Progenitor cell of endocrine pancreas (in vitro differentiated cells): ENCODE measurements at places on chromosomes 1 and 21.

- H3K27me3 ChIP-seq, result no peaks in the 10 kb centered on the region
- H3K36me3 ChIP-seq, result no peaks in the 10 kb centered on the region
- H3K4me1 ChIP-seq, result no peaks in the 10 kb centered on the region
- H3K27ac ChIP-seq, result no peak overlapping the region
- no peak overlapping the region for H3K4me3 ChIP-seq
Measured at GRCh38 chr1:185450917-185451316, 133.9 kb upstream of the IVNS1ABP start.

DNA sequence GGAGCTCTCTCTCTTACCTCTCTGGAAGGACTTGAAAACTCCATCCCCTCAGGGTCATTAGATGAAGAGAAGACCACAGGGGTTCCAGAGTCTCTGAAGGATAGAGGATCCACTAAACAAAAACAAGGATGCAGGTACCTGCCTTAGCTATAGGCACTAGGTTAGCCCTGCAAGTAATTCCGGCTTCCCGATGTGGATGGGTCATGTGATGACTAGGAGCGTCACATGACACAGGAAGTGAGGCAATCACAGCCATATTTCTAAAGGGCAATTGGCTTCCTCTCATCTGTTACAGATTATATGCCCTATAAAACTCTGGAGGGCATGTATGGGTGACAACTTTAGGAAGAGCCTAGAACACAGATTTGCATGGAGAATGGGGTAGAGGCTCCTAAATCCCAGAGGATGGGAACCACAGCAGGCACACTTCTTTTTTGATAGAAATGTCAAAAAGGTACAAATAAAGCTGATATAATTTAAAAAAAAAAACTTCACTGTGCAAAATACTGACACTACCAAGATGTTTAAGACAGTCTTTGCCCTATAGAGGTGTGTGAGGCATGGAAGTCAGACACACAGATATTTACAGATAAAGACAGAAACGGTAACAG is 14.1 kb downstream of the ENTREP3 start:
- H3K27me3 ChIP-seq, result no peaks in the 10 kb centered on the region
- H3K4me3 ChIP-seq, result peak overlapping the region; percentile 74
- no peak for DNase-seq
- peaks cover 6% of the 10 kb centered on the region for H3K36me3 ChIP-seq
- H3K27ac ChIP-seq, result peak overlapping the region; percentile 84

DNA sequence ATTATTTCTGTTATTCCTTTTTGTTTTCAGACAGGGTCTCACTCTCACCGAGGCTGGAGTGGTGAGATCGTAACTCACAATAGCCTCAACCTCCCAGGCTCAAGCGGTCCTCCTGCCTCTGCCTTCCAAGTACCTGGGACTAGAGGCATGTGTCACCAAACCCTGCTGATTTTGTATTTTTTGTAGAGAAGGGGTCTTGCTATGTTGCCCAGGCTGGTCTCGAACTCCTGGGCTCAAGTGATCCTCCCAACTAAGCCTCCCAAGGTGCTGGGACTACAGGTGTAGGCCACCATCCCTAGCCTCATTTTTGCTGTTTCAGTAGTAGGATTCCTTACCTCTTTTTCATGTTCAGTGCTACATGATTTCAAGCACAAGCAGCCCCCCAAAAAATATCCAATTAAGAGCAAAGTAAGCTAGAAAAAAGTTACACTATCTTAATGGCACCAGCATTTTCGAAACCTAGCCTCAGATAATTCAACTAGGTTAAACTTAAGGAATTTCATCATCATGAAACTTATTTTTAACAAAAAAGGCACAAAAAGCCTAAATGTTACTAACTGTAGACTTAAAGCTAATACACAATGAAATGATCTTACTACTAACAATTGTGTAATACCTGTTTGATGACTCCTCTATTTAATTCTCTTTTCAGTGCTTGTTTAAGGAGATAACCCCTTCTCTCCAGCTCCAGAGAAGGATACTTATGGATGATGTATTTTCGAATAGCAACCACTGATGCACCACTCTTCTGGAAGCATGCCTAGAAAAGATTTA is 16.6 kb downstream of the HP1BP3 start:
- DNase-seq, result no peak
- H3K27ac ChIP-seq, result no peak overlapping the region
- H3K36me3 ChIP-seq, result peaks cover 29% of the 10 kb centered on the region
- H3K4me3 ChIP-seq, result no peak overlapping the region

DNA sequence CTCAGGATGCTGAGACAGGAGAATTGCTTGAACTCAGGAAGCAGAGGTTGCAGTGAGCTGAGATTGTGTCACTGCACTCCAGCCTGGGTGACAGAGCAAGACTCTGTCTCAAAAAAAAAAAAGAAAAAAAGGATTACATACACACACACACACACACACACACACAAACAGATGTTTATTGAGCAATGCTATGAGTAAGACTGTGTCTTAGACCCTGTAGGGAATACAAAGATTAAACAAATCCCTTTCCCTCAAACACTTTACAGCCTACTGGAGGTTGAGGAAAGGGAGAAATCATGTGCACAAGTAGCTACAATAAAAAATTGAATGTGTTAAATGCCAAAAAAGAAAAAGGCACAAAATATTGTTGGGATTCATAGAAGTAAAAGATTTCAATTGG is 58.1 kb downstream of the RPAP2 start:
- no peak overlapping the region for H3K4me3 ChIP-seq
- no peaks in the 10 kb centered on the region for H3K4me1 ChIP-seq
- no peak overlapping the region for H3K27ac ChIP-seq
- DNase-seq, result no peak
- H3K27me3 ChIP-seq, result no peaks in the 10 kb centered on the region

DNA sequence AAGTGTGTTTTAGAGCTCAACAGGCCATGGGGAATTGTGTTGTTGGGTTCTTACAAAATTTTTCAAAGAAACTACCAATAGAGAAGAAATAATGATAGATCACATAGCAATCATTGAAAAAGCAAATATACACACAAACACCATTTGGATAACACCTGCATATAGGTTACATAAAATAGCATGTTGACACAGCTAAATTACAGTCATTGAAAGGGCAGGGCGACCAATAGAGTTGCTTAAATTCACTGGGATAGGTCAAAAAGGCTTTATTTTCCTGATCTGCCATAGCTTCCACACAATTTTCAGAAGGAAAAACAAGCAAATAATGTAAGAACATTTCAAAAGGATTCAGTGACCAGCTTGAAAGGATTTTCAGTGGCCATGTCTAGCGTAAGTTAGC is 57.9 kb upstream of the FGGY start:
- H3K27ac ChIP-seq, result no peak overlapping the region
- H3K27me3 ChIP-seq, result no peaks in the 10 kb centered on the region
- no peak overlapping the region for H3K4me3 ChIP-seq
- no peaks in the 10 kb centered on the region for H3K4me1 ChIP-seq

DNA sequence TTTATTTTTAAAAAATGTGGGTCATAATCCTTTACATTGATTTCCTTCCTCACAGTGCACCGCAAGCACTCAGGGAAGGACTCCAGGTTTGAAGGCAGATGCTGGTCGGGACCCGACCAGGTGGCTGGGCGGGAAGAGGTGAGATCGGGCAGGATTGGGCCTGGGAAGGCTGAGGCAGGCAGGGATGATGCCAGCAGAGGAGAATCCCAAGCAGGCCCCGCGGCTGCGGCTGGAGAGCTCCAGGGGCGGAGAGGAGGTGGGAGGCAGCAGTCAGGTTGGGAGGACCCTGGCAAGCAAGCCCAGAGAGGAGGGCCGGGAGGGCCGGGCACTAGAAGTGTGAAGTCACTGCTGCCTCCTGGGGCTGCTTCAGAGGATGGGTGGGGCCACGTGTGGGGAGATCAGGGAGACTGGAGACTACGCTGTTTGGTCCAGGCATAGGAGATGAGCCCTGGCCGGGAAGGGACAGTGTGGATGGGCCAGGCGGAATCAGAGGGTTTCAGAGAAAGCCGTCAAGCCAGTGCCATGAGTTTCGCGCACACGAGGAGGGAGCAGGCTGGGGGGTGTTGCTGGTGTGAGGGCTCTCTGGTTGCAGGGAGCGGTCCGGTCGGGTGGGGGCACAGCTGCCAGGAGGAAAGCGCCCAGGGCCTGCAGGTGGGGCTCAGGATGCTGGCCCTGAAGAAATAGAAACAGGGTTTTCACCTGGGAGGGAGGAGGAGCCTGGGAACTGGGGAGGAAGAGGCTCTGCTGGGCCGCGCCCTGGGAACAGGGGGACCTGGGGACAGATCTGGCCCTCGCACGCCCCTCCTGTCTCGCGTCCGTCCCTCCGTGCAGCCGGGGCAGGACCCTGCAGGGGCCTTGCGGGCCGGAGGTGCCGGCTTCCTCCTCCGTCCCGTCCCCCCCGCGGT is 888 bp upstream of the COL18A1 start:
- DNase-seq, result no peak
- peaks cover 5% of the 10 kb centered on the region for H3K36me3 ChIP-seq
- H3K27ac ChIP-seq, result peak overlapping the region; percentile 94
- H3K4me1 ChIP-seq, result peaks cover 29% of the 10 kb centered on the region

- H3K4me1 ChIP-seq, result peaks cover 6% of the 10 kb centered on the region
- H3K36me3 ChIP-seq, result peaks cover 1% of the 10 kb centered on the region
- DNase-seq, result no peak
- H3K27me3 ChIP-seq, result peaks cover 7% of the 10 kb centered on the region
- no peak overlapping the region for H3K4me3 ChIP-seq
- H3K27ac ChIP-seq, result no peak overlapping the region
Measured at GRCh38 chr1:245685111-245685810, 530.5 kb downstream of the KIF26B start.

DNA sequence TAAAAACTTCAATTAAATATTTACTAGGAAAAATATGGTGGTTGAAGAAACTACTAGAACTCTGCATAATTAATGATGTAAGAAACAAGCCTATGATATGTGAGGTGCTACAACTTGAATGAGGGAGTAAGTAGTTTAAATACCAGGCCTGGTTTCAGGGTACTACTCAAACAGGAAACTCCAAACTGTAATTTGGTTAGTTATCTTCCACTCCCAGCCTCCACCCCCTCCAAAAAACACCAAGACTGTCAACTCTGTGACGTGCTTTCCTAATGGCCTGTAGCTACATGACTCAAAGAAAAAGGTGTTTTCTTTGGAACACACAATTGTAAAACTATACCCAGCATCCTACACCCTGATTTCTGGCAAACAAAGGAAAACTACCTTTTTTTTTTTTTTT is 55.9 kb upstream of the RCC1 start:
- H3K4me3 ChIP-seq, result no peak overlapping the region
- no peaks in the 10 kb centered on the region for H3K27me3 ChIP-seq
- peaks cover 8% of the 10 kb centered on the region for H3K4me1 ChIP-seq
- peak overlapping the region; percentile 74 for H3K27ac ChIP-seq
- DNase-seq, result no peak

GRCh38 chr1:12356004-12356890 is 126.4 kb downstream of the VPS13D start:
- peak overlapping the region; percentile 97 for H3K27ac ChIP-seq
- no peak for DNase-seq
- H3K36me3 ChIP-seq, result peaks cover 35% of the 10 kb centered on the region
- peaks cover 34% of the 10 kb centered on the region for H3K4me1 ChIP-seq
